Right renal pelvis (tissue), 4 donors: ENCODE measurements at places on chromosomes 11 and 22. TPM values are rescaled to one million over a fixed set of nuclear protein-coding genes. Genes with fewer than 3 reads are reported as not detected.

Gene NELL1
- polyA plus RNA-seq = 4.6 TPM

Gene TMEM45B
- 19.4 TPM for polyA plus RNA-seq

Gene NPAS4
- 0.12 TPM for polyA plus RNA-seq

Gene MMP13
- polyA plus RNA-seq = 0.11 TPM

Gene OR2AG1
- polyA plus RNA-seq = not detected

Gene NXPE2
- polyA plus RNA-seq = 0.53 TPM

Gene CBLIF
- 0.16 TPM for polyA plus RNA-seq

Gene OR5T3
- not detected for polyA plus RNA-seq

Gene C11orf42
- 0.86 TPM for polyA plus RNA-seq

Gene LDHA
- polyA plus RNA-seq = 258 TPM

Gene C11orf87
- polyA plus RNA-seq = 0.17 TPM

Gene MAPK11
- 7.3 TPM for polyA plus RNA-seq

Gene ADM2
- 4.1 TPM for polyA plus RNA-seq

Gene TBC1D10A
- 12.9 TPM for polyA plus RNA-seq

Gene POU2AF2
- not detected for polyA plus RNA-seq

Gene LGALS12
- polyA plus RNA-seq = 0.14 TPM

Gene SERPIND1
- polyA plus RNA-seq = 3.2 TPM

Gene TMPRSS13
- polyA plus RNA-seq = 0.62 TPM

Gene IFITM1
- 44.9 TPM for polyA plus RNA-seq

Gene TMEM121B
- 0.78 TPM for polyA plus RNA-seq

Gene CXCR5
- polyA plus RNA-seq = not detected

Gene DDI1
- not detected for polyA plus RNA-seq

Gene SNRPD3
- polyA plus RNA-seq = 196 TPM

Gene C22orf23
- polyA plus RNA-seq = 7.3 TPM

Gene CHST1
- polyA plus RNA-seq = 13.4 TPM

Gene MS4A7
- polyA plus RNA-seq = 5.1 TPM

Gene MEI1
- polyA plus RNA-seq = 2.9 TPM

Gene IL10RA
- 2.6 TPM for polyA plus RNA-seq

Gene TSKU
- 24.0 TPM for polyA plus RNA-seq

Gene OR8D1
- polyA plus RNA-seq = not detected

Gene ABTB2
- 7.2 TPM for polyA plus RNA-seq

Gene GGA1
- polyA plus RNA-seq = 53.9 TPM

Gene LRRC55
- 6.4 TPM for polyA plus RNA-seq

Gene TECTA
- polyA plus RNA-seq = 2.2 TPM

Gene CD3G
- 0.21 TPM for polyA plus RNA-seq

Gene VSTM5
- 1.2 TPM for polyA plus RNA-seq

Gene TMEM86A
- polyA plus RNA-seq = 8.3 TPM

Gene MEN1
- polyA plus RNA-seq = 43.1 TPM

Gene OR52N5
- not detected for polyA plus RNA-seq

Gene TXNRD2
- polyA plus RNA-seq = 24.1 TPM

Gene DDX17
- 741 TPM for polyA plus RNA-seq

Gene OSBP2
- polyA plus RNA-seq = 4.9 TPM

Gene MYBPC3
- polyA plus RNA-seq = 0.11 TPM

Gene SHANK2
- 27.2 TPM for polyA plus RNA-seq

Gene OR51B5
- polyA plus RNA-seq = 0.63 TPM

Gene KDELR3
- polyA plus RNA-seq = 15.2 TPM

Gene DEFB131B
- 1.1 TPM for polyA plus RNA-seq

Gene SLC37A2
- polyA plus RNA-seq = 1.9 TPM

Gene KRTAP5-2
- not detected for polyA plus RNA-seq

Gene SERPING1
- polyA plus RNA-seq = 176 TPM

Gene C22orf31
- 1.2 TPM for polyA plus RNA-seq

Gene FJX1
- polyA plus RNA-seq = 20.2 TPM

Gene ZNF70
- 5.8 TPM for polyA plus RNA-seq

Gene CDC42EP2
- polyA plus RNA-seq = 11.1 TPM

Gene OR6A2
- polyA plus RNA-seq = 0.04 TPM

Gene SYT8
- polyA plus RNA-seq = not detected
